ENCODE measurements at places on chromosomes 11 and 22. TPM values are rescaled to one million over a fixed set of nuclear protein-coding genes. Genes with fewer than 3 reads are reported as not detected.

GRCh38 chr11:104672897-104673296 lies 225.4 kb downstream of the CASP12 start:
- H3K4me1 ChIP-seq, result no peaks in the 10 kb centered on the region
- no peaks in the 10 kb centered on the region for H3K36me3 ChIP-seq
- H3K27me3 ChIP-seq, result no peaks in the 10 kb centered on the region
- H3K4me3 ChIP-seq, result no peak overlapping the region
- no peak for DNase-seq
- no peak overlapping the region for H3K27ac ChIP-seq

DNA sequence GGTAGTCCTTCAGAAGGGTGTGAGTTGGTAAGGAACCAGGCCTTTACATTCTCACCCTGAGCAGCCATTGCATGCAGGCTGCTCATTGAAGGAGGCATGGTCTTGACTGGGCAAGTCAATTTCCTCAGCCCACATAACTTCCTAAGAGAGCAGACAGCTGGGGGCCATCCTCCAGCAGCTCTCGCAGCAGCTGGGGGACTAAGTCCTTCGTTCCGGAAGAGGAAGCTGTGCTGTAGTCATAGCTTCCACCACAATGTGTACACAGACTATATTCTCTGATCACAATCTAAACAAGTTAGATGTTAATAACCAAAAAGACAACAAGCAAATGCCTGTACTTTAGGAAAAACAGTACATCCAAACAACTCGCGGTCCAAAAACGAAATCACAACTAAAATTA lies 30.1 kb upstream of the MPPED1 start:
- no peaks in the 10 kb centered on the region for H3K36me3 ChIP-seq
- H3K27ac ChIP-seq, result no peak overlapping the region
- H3K4me1 ChIP-seq, result peaks cover 37% of the 10 kb centered on the region
- no peak overlapping the region for H3K4me3 ChIP-seq
- no peaks in the 10 kb centered on the region for H3K27me3 ChIP-seq

DNA sequence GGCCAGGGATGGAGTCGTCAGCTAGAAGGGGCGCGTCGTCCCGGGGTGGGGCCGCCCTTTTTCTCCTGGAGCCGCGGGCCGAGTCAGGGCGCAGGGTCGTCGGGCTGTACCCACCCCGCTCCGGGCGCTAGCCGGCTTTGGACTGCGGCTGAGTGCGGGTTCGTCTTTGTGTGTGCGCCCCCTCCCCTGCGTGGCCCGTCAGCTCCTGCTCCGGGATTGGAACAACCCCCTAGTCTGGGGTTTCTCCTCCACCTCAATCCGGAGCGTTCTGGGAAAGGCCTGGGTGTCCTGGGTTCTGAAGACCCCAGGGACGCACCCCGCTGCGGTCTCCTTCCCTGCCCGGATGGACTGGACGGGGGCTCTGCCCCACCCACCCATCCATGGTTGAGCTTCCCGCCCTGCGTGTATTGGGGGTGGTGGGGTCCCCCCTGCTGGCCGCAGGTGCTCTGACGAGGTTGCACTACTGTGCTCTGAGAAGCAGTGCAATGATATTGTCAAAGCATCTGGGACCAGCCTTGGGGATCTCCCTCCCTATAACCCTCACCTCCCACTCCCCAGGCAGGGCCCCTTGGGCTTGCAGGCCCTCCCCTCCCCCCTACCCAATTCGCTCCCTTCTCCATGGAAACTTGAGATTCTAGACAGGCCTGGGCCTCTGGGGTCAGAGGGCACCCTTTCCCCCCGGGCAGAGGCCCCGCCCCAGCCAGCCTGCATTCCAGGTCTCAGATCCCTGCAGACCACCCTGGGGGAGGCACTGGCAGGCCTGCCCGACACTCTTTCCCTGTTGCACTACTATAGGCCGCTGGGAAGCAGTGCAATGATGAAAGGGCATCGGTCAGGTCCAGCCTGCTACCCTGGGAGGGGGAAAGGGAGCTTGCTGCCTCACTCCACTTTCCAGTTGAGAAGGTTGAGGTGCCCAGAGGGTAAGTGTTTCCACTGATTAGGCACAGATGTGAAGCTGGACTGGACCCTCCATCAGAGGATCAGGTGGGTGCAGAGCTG lies 10.7 kb downstream of the SDF2L1 start:
- H3K4me3 ChIP-seq, result peak overlapping the region; percentile 57
- H3K36me3 ChIP-seq, result no peaks in the 10 kb centered on the region
- peaks cover 33% of the 10 kb centered on the region for H3K4me1 ChIP-seq
- peak overlapping the region; percentile 56 for H3K27ac ChIP-seq

Gene MAJIN
- not detected for total RNA-seq

Gene UBASH3B
- 161 TPM for total RNA-seq

DNA sequence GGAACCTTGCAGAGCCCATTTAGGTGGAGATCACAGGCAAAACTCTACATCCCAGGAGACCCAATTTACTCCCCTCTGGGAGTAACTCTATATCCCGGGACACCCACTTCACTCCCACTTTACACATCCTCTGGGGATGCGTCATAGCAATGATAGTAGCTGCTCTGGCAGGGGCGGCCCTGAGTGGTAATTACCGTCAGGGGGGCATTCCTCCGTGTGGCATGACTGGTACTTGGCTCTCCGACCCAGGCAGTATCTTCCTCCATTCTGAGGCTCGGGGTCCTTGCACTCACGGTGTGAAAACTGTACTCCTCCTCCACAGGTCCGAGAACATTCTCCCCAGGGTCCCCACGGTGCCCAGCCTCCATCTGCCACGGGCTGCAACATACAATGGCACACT lies 17.2 kb downstream of the ADAMTS8 start:
- H3K4me1 ChIP-seq, result no peaks in the 10 kb centered on the region
- H3K27ac ChIP-seq, result no peak overlapping the region
- no peaks in the 10 kb centered on the region for H3K36me3 ChIP-seq
- no peaks in the 10 kb centered on the region for H3K27me3 ChIP-seq
- DNase-seq, result no peak

Gene ADAMTS15
- total RNA-seq, result 3.1 TPM

Gene SCGB1A1
- total RNA-seq, result not detected

DNA sequence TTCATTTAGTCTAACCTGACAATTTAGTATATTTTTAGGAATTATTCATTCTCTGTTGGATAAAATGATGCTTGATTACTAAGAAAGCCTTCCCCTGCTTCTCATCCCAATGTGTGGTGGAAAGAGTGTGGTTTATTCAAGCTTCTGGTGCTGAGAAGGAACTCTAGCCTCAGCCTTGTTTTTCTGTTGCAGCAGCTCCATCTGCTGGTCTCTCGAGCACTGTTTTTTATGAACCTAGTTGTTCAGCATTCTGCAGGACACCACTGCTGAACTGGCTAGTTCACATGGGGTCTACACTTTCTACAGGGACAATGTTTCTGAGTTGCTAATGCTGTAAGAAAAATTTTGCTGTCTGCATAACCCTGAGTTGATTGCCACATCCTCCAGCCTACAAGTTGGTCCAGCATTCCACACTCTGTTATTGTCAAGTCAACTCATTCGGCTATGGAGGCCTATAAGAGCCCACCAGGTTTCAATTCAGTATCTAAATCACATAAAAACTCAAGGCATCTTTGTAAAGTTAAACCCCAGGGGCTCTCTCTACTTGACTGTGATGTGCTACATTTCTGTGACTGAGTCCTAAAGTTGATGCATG lies 14.3 kb downstream of the OR2AG2 start:
- no peak overlapping the region for H3K4me3 ChIP-seq
- H3K36me3 ChIP-seq, result no peaks in the 10 kb centered on the region
- no peaks in the 10 kb centered on the region for H3K27me3 ChIP-seq
- H3K4me1 ChIP-seq, result peaks cover 4% of the 10 kb centered on the region
- H3K27ac ChIP-seq, result no peak overlapping the region

Gene ACR
- total RNA-seq, result 2.6 TPM

Gene FERMT3
- total RNA-seq, result 169 TPM

Gene GNAZ
- 11.6 TPM for total RNA-seq

DNA sequence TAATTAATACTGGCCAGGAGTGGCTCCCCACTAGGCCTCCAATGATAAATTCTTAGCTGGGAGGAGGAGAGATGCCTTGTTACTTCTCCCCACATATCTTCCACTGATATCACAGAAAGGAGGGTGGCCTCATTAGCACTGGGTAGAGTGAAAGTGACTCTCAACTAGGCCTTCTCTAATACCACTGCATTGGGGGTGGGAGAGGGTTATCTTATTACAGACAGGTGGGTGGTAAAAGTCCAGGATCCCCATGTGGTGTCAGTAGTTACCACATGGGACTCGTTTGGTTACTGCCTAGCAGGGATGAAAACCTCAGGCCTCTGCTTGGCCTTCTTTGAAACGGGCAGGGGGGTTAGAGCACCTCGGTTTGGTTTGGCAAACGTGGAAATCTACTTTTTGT lies 167.3 kb downstream of the UVRAG start:
- no peak for DNase-seq
- no peaks in the 10 kb centered on the region for H3K4me1 ChIP-seq
- no peaks in the 10 kb centered on the region for H3K27me3 ChIP-seq
- H3K36me3 ChIP-seq, result peaks cover 8% of the 10 kb centered on the region
- no peak overlapping the region for H3K4me3 ChIP-seq
